ENCODE measurements at places on chromosomes 2 and 18.

- DNase-seq = no peak
Measured at GRCh38 chr2:241195506-241196130, 7.1 kb downstream of the ANO7 start.

GRCh38 chr2:188203776-188204175 lies 87.9 kb upstream of the GULP1 start:
- DNase-seq = no peak

DNA sequence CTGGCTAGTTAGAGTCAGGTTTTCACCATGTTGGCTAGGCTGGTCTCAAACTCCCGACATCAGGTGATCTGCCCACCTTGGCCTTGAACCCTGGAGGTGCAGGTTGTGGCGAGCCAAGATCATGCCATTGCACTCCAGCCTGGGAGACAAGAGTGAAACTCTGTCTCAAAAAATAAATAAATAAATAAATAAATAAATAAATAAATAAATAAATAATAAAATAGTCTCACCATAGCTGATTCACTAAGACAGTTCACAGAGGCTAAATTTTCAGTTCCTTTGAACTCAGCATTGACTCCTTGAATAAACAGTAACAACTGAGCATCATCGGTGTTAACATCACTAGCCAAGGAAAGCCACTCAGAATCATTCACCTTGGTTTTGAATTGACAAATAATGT lies 32.7 kb downstream of the GNAL start:
- no peak for DNase-seq

GRCh38 chr2:196372276-196372809 lies 201.0 kb upstream of the STK17B start:
- no peak for DNase-seq

DNA sequence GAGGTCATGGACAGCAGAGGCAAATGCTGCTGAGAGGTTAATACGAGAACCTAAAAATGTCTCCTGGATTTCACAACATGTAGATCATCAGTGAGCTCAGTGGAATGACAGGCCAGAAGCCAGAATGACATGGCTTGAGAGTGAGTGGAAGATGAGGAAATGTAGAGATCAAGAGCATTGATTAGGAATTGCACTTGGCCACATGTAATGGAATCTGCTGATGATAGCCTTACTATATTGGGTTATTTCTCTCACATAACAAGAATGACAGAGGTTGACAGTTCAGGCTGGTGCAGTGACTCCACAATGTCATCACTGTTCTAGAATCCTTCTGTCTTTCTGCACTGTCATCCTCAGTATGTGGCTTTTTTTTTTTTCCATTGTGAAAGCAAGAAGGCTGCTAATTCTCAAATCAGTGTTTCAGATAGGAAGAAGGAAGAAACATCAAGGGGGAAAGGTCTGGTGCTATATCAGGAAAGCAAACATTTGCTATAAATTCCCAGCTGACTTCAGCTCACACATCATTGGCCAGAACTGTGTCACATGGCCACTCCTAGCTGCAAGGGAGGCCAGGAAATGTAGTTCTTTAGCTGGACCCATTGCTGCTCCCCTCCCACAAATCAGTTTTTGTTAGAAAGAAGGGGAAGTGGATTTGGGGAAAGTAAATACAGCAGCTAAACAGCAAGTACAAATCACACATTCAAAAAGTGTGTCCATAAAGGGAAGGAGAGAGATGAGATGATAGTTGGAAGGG lies 127.2 kb downstream of the FAM161A start:
- DNase-seq = no peak

DNA sequence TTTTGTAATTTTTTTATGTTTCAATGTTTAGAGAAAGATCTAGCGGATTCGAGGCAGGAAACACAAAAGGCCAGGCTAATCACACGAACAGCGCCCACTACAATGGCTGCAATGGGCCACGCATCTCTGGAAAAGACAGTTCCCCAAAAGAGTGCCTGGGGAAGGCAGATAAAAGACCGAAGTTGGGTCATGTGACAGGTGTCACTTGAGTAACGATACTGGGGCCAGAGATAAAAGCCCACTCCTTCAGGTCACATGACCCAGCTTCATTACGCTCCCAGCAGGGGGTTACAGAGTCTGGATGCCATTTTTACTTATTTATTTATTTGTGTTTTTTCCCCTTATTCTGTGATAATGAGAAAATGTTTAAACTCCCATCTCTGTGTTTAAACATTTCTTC lies 95.4 kb downstream of the CDK15 start:
- DNase-seq = no peak

- DNase-seq = peak; percentile 24
Measured at GRCh38 chr18:13267431-13267873, 48.9 kb downstream of the LDLRAD4 start.

All from stimulated activated CD4-positive, alpha-beta T cell treated with anti-CD3 and anti-CD28 coated beads, Interleukin-15, amount 100 ng/mL, for 48 hours (primary cell).